Anterior cingulate cortex (tissue), 58 donors: ENCODE measurements at places on chromosomes 11 and 22.
A peak's percentile ranks its signal among the peaks of the same experiment; 100 is the strongest.

DNA sequence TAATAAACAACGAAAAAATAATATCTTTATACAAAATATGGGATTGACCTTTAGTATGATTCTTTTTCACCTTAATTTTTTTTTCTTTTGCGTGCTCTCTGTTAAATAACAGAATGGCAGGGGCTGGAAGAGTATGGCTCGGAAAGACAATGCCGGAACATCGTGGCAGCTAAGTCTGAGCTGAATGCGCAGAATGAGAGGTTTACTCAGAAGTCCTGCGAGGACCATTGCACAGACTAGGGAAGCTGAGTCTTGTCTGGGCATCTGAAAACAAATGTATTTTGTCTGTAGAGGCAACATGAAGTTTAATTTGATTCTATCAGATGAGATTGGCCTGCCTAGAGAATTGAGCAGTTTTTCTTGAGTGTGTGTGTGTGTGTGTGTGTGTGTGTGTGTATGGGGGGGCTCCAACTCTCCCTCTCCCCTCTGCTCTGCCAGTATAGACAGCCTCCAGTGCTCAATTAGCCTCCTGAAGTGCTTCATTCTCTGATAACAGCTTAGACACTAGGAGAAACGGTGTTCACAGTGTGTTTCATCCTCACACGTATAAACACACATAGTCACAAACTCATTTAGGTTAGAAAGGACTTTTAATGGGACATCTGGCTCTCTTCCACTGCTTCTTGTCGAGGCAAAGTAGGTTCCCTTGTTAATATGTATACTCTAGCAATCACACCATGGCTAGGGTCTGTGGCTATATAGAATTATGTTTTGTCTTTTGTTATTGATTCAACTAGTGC, 244.3 kb upstream of the SORL1-AS1 start:
- DNase-seq = no peak

- no peak for DNase-seq
Measured at GRCh38 chr11:102085864-102086551, 24.2 kb upstream of the YAP1 start.

DNA sequence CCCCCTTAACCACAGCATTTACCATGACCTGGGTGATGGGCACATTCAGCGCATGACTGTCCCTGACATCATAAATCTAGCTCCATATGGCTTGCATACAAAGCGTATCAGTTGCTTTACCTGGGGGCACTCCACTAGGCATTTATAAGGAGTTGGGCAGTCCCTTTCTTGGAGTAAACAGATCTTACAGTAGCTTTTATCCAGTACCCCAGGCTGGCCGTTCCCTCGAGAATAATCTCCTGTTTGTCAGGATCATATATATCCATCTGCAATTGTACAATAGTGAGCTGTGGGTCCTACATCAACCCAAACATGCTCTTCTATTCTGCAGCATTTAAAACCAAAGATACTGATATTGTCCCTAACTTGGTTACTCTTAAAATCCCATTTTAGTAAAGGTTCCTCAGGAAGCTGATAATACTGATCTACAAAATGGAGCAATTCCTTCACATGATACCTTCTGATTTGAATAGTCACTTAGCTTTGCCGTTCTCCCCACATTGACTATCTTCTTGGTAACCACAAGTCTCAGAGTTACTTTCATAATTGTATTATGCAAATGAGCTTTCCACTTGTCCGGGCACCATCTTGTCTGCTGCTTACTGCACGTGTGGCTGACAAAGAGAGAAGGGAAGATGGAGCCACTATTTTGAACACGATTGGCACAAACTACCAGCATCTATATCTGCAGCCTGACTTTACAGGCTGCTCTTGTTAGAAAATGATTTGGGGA, 205.0 kb downstream of the CWF19L2 start:
- DNase-seq = no peak

- no peak for DNase-seq
Measured at GRCh38 chr11:1829039-1829820, 5.6 kb upstream of the SYT8 start.

GRCh38 chr11:104093426-104094280, 57.2 kb downstream of the DDI1 start:
- DNase-seq = no peak

GRCh38 chr22:41327124-41327523, 25.8 kb downstream of the ZC3H7B start:
- DNase-seq = peak; percentile 23

GRCh38 chr11:132409573-132410355, 1039.3 kb downstream of the NTM start:
- no peak for DNase-seq
